ENCODE measurements at places on chromosomes 12 and 14.
A peak's percentile ranks its signal among the peaks of the same experiment; 100 is the strongest.

- DNase-seq = no peak
These were observed 55.5 kb upstream of the TTC7B start for GRCh38 chr14:90871605-90872233.

- no peak for DNase-seq
These were observed 356.9 kb downstream of the MED13L start for GRCh38 chr12:115920395-115921183.

GRCh38 chr12:56487448-56488040 is 417 bp downstream of the GLS2 start:
- DNase-seq = no peak

DNA sequence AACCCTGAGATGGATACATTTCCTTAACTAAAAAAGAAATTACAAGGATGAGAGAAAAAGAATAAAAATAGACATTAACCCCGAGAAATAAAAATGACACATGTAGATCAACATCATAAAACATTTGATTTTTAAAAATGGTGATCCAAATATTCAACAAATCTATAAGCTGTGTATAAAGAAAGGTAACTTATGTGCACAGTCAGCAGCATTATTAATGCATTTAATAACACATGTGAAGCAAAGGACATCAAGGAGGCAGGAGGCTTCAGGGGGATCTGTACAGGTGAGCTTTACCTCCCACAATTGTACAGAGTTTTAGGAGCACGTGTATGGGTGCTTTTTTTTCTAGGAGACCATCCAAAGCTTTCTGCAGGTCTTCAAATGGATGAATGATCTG is 76.1 kb downstream of the MED13L start:
- no peak for DNase-seq

DNA sequence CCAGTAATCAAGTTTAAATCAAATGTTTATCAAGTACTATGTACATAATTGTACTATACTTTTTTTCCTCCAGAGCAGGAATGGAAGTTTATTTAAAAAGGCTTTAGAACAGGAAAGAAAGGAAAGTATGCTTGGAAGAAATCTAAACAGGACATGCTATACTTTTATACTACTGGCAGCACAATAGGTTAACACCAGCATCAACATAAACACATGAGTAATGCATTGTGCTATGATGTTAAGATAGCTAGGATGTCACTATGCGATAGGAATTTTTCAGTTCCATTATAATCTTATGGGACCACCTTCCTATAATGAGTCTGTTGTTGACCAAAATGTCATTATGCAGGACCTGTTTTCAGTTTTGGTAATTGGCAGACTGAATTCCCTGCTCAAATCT is 41.5 kb upstream of the ANKS1B start:
- no peak for DNase-seq

- no peak for DNase-seq
These were observed 44.4 kb downstream of the SLC8B1 start for GRCh38 chr12:113290506-113290905.

- DNase-seq = no peak
These were observed 17.4 kb downstream of the CNOT2 start for GRCh38 chr12:70260646-70261045.

DNA sequence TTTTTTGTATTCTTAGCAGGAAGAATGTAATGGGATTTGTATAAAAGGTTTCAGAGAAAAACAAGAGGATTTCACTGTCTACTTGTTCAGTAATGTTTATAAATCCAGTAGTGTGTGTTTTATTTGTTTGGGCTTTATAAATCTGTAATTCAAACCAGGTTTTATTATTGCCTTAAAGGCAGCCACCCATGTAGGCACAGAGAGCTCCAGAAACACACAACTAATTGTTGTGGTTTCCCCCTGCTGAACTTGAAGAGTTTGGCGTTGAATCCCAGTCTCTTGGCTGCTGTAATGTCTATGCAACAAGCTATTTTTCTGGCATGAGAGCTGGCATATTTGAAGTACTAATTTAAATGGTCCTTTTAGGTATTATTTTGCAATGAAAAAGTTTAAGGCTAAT is 63.4 kb upstream of the SLCO1C1 start:
- no peak for DNase-seq

- DNase-seq = no peak
These were observed 817 bp upstream of the MDM1 start for GRCh38 chr12:68332728-68333630.

- no peak for DNase-seq
These were observed 15.0 kb upstream of the PSMA6 start for GRCh38 chr14:35277179-35277578.

DNA sequence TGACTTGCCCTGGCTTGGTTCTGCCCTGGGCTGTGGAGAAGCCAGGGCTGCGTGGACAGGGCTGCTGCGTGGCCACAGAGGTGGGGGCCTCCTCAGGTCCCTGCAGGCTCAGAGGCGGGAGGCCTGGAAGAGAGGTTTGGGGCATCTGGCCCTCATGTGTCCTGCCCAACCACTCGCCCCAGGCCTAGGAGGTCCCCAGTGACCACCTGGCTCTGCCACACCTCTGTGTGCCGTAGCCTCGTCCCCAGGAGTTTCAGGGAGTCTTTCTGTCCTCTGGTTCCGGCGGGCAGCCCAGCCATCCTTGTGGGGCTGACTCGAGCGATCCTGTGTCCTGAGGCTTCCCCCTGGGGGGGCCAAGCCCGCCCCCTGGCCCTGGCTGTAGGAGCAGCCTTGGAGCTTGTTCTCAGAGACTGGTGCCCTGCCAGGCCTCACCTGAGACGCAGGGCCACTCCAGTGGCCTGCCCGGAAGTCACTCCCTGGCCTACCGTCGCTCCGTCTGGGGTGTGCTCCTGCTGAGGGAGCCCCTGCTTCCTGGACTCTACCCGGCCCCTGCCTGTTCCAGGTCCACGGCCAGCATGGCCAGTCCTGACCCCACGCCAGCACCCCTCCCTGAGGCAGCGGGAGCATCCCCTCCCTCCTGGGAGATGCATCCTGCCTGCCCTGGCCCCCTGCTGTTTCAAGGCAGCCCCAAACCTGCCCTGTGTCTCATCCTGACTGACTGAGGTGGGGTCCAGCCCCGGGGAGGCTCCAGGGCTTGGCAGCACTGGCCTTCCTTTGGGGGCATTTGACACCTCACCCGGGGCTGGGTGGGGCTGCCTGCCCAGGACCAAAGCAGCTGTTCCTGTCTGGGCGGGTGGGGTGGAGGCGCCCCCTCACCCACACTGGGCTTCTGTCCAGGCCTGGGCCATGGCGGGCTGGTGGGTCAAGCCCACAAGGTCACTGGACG is 13.9 kb downstream of the ASPG start:
- DNase-seq = no peak

DNA sequence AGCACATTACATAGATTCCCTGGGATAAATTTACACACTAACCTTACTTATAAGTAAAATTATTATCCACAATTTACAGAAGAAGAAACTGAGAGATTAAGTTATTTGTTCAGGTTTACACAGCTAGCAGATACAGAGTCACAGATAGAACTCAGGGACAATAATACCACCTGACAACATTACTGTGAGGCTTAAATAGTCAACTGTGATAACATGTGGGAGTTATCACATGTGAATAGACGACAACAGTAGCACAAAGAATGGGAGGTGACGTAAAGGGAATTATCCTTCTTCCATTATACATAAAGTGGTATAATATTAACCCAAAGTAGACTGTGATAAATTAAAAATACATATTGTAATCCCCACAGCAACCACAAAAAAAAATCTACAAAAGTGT is 6.2 kb upstream of the SPIC start:
- DNase-seq = no peak

- DNase-seq = peak; percentile 89
These were observed at the start of gene NFE2 for GRCh38 chr12:54300732-54301427. Gene NFE2 (minus strand): TSS chr12:54301015. CDS start chr12:54295248, 5,767 bp downstream.

DNA sequence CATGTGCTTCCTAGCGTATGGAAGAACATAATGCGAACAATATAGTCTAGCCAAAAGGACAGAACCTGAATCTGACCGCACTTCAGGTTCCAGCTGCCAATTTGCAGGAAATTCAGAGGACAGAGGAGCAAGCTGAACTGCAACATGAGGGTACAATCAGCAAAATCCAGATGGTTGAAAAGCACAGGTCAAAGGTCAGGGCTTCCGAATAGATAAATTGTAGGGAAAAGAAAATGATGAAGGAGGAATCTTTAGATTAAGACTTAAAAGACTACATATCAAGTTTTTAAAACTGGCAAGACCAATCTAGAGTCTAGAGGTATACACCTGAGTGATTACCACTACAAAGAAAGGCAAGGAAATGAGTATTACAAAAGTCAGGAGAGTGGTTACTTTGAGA is 42.1 kb upstream of the SELPLG start:
- no peak for DNase-seq

- DNase-seq = no peak
These were observed at the start of gene PGF for GRCh38 chr14:74955229-74956026. Gene PGF (minus strand): TSS chr14:74955597. CDS start chr14:74955242, 355 bp downstream.

GRCh38 chr12:124660851-124661250 is 93.4 kb upstream of the NCOR2 start:
- DNase-seq = no peak

DNA sequence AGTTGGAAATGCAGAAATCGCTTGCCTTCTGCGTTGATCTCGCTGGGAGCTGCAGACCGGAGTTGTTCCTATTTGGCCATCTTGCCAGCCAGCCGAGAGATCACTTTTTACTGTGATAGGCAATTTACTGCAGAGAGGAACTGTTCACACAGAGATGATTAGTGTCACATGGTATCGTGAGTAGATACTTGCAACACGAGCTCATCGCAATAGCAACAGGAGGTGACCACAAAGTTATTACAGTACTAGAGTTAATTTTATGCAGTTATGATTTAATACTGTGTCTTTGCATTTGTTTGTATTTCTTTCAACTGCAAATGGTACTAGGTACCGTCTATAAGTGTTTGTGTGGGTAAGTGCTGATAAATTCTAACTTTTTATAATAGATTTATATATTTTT is 27.8 kb downstream of the NOPCHAP1 start:
- no peak for DNase-seq

GRCh38 chr14:66603945-66604344 is 96.0 kb downstream of the GPHN start:
- DNase-seq = no peak

GRCh38 chr14:91873471-91874415 is 6.4 kb upstream of the TC2N start:
- DNase-seq = no peak

GRCh38 chr12:2688381-2688931 is 106.3 kb upstream of the FKBP4 start:
- peak; percentile 83 for DNase-seq

DNA sequence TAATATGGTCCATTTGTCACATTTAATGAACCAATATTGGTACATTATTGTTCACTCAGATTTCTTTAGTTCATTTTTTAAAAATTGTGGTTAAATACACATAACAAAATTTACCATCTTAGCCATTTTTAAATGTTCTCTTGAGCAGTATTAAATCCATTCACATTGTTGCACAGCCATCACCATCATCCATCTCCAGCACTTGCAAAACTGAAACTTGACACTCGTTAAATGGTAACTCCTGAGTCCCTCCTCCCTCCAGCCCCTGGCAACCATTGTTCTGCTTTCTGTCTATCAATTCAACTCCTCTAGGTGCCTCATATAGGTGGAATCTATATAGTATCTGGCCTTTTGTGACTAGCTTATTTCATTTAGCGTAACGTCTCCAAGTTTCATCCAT is 86.4 kb downstream of the ACACB start:
- no peak for DNase-seq

DNA sequence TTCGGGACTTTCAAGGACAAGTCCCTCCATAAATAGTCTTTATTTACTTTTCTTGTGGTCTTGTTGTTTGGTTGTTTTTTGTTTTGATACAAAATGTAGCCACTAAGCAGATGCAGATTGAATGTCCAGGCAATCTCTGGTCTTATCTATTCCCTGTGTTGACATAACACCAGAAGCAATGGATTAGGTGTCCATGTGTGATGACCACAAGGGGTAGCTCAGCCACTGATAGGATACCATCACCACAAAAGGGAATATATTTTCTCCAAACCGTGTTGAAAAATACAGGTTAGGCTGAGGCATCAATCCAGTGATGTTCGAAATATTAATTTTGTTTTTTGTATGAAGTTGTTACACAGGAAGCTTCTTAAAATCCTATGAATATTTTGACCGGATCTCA is 196.3 kb downstream of the EPS8 start:
- no peak for DNase-seq

DNA sequence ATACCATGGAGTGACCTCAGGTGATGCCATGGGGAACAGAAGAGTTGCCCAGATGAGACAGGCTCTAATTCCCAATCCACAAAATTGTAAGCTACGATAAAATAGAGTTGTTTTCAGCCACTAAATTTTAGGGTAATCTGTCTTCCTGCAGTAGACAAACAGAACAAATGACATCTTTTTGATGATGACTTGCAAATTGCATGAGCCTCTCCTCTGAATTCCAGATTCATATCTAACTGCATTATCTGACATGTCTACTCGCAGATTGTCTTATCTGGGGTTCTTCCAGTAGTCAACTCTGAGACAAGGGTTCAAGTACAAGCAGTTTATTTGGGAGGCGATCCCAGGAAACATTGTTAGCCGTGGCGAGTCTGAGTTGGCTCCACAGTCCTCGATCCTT is 14.4 kb upstream of the ERC1 start:
- DNase-seq = no peak

DNA sequence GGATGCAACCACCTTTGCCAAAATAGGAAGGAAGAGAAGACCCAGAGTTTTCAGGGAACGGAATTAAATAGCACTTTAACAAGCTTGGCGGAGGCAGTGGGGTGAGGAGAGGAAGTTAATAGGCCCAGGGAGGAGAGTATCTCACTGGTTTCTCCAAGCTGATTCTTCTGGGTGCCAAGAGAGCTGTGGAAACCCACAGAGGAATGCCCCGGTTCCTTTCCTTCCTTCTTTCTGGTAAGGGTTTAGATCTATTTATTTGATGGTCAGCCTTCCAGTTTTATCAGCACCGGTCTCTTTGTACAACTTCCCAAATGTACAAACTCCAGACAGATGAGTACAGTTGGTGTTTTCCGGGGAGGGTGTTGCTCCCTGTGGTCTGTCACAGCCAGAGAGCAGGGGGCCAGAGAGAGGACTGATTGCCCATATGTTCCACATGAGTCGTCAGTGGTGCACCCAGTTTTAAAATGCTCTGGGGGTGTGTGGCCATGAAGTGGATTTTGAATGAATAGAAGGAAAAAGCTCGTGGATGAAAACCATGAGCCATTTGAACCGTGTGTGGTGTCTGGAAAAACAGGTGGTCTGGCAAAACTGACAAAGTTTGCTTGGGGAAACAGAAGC is 26.6 kb downstream of the PRKCH start:
- no peak for DNase-seq

GRCh38 chr12:52248541-52249461 is 15.8 kb downstream of the KRT7 start:
- DNase-seq = no peak

GRCh38 chr12:122067966-122068365 is 10.6 kb upstream of the MLXIP start:
- DNase-seq = no peak

GRCh38 chr12:19203539-19204506 is 74.3 kb downstream of the PLEKHA5 start:
- no peak for DNase-seq

DNA sequence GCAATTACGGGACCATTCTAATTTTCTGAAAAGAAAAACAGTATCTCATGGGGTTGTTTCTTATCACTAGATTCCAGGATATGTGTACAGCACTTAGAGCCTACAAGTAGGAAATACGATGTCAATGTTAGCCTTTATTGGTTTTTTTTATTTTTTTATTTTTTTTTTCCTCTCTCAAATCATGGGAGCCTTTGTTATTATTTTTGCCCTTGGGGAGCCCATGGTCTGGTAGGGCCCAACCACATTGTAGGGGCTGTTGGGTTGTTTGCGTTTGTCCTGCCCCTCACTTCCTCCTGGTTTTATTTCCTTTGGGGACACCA is 5.9 kb downstream of the MORN3 start:
- no peak for DNase-seq

Measured in osteocyte (in vitro differentiated cells).